ENCODE measurements at places on chromosomes 11 and 22. TPM values are rescaled to one million over a fixed set of nuclear protein-coding genes. Genes with fewer than 3 reads are reported as not detected.

- H3K36me3 ChIP-seq, result no peaks in the 10 kb centered on the region
- H3K4me3 ChIP-seq, result no peak overlapping the region
- H3K27me3 ChIP-seq, result no peaks in the 10 kb centered on the region
Measured at GRCh38 chr22:35593891-35594470, 23.1 kb downstream of the MB start.

GRCh38 chr11:31847761-31848160 is 36.6 kb upstream of the PAX6 start:
- H3K27ac ChIP-seq, result no peak overlapping the region
- no peak for DNase-seq
- no peak overlapping the region for H3K4me3 ChIP-seq
- no peaks in the 10 kb centered on the region for H3K4me1 ChIP-seq

DNA sequence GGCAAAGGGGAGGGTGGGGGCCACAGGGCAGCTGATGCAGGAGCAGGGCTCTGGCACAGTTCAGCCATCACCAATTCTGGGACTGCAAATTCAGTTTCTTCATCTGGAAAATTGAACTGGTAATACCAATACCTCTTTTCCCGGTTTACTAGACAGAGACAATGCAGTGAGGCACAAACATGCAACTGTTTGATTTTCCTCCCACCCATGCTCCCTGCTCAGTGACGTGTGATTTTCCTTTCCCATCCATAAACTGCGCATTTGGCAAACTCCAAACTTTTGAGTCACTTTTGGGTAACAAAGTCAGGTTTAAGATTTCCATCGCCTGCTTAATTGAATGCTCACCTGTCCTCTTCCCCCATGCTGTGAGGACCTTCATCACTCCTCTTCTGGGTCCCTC is 23.2 kb downstream of the P2RY2 start:
- no peaks in the 10 kb centered on the region for H3K36me3 ChIP-seq
- H3K27ac ChIP-seq, result no peak overlapping the region
- no peak for DNase-seq
- no peaks in the 10 kb centered on the region for H3K27me3 ChIP-seq

DNA sequence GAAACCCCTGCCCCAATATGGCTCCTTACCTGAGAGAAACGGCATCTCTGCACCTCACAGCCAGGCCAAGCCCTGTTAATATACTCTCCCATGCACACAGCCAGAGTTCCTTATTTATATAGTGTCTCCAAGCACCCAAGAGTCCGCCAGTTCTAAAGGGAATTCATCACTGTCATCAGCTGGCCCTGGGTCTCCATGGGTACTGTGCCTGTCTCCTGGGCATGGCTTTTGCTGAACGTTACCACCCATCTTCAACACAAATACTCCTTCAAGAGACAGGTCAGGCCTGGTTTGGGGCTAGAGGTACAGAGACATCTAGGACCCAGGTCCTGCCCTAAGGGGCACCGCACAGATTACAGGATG is 1.6 kb upstream of the ATG16L2 start:
- H3K4me1 ChIP-seq, result peaks cover 9% of the 10 kb centered on the region
- H3K27ac ChIP-seq, result no peak overlapping the region
- H3K27me3 ChIP-seq, result no peaks in the 10 kb centered on the region
- peak overlapping the region; percentile 95 for H3K4me3 ChIP-seq

- peaks cover 10% of the 10 kb centered on the region for H3K4me1 ChIP-seq
- DNase-seq, result peak; percentile 43
- no peak overlapping the region for H3K4me3 ChIP-seq
Measured at GRCh38 chr11:110433393-110434333, 3.9 kb downstream of the FDX1 start.

GRCh38 chr22:46113110-46113909 is 37.0 kb upstream of the PPARA start:
- H3K36me3 ChIP-seq, result no peaks in the 10 kb centered on the region
- no peak overlapping the region for H3K4me3 ChIP-seq
- peak overlapping the region; percentile 32 for H3K27ac ChIP-seq
- peaks cover 35% of the 10 kb centered on the region for H3K4me1 ChIP-seq
- H3K27me3 ChIP-seq, result no peaks in the 10 kb centered on the region
- no peak for DNase-seq

- no peaks in the 10 kb centered on the region for H3K4me1 ChIP-seq
- H3K27me3 ChIP-seq, result no peaks in the 10 kb centered on the region
- H3K4me3 ChIP-seq, result no peak overlapping the region
- H3K36me3 ChIP-seq, result no peaks in the 10 kb centered on the region
- no peak overlapping the region for H3K27ac ChIP-seq
Measured at GRCh38 chr22:28608546-28608945, 71.1 kb downstream of the TTC28 start.

GRCh38 chr22:25318081-25318823 is 98.8 kb downstream of the CRYBB2 start:
- H3K4me3 ChIP-seq, result no peak overlapping the region
- no peaks in the 10 kb centered on the region for H3K36me3 ChIP-seq
- DNase-seq, result no peak
- no peaks in the 10 kb centered on the region for H3K27me3 ChIP-seq
- H3K27ac ChIP-seq, result no peak overlapping the region

DNA sequence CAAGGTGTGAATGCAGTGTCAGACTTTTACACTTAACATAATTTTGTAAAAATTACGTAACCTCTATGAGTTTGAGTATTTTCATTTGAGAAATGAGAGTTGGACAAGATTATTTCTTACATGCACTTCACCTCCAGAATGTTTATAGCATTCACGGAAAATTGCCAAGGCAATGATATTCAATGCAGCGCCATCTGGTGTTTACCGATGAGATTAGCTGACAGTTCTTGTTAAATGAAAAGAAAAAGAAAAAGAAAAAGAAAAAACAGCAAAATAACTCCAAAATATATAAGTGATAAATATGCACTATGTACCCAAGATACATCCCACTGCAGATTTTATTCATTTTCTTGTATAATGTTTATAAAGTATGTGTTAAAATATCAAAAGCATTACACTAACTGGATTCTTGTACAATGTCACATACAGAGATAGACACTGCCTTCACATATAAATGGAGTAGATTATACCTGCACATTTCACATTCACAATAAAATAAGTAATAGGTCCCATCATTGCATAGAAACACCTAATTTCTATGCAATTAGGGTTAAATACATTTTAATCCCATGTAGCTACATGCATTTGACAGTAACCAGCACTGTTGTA is 976.3 kb upstream of the FAT3 start:
- no peaks in the 10 kb centered on the region for H3K27me3 ChIP-seq
- H3K4me3 ChIP-seq, result no peak overlapping the region
- no peaks in the 10 kb centered on the region for H3K36me3 ChIP-seq
- DNase-seq, result peak; percentile 65

DNA sequence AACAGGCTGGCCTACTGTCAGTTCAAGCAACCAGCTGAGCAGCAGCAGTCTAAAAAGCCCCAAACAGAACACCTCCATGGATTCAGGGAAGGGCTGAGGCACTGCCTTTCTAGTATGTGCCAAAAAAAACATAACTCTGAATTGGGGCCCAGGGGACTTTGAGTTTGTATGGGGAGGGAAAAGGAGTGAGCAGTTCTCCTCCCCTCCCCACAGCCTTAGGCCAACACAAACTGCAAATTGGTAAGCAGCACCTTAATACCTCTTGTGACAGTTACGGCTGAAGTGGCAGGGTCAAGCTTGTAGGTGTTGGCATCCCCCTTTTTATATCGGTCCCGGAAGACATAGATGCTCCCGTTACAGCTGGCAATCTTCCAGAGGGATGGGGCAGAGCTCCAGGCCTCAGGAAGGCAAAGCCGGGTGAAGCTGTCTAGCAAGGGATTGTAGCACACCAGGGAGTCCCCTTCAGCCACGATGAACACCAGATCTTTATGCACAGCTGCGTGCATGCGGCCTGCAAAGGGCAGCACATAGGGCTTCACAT is 6.0 kb downstream of the KBTBD4 start:
- H3K4me3 ChIP-seq, result no peak overlapping the region
- H3K27ac ChIP-seq, result no peak overlapping the region
- peaks cover 6% of the 10 kb centered on the region for H3K4me1 ChIP-seq
- peaks cover 32% of the 10 kb centered on the region for H3K36me3 ChIP-seq

DNA sequence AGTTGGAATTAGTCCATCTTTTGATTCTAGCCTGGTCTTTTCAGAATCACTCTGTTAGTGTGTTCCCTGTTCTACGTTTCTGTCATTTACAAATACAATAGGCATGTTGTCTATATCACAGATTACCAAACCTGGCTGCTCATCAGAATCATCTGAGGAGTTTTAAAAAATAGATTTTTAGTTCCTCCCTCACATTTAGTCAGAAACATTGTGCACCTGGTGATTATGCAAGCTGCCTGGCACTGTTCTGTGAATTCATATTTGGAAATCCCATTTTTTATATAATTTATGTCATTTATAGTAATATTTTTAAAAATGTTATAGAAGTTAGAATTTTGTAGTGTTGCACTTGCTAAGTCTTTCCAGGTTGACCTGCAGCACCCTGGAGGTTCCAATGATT is 107.3 kb downstream of the PDE3B start:
- H3K27ac ChIP-seq, result no peak overlapping the region
- no peak overlapping the region for H3K4me3 ChIP-seq
- no peak for DNase-seq

PRAME gene
- polyA plus RNA-seq, result 4.0 TPM

CCDC87 gene
- 0.13 TPM for polyA plus RNA-seq

MMP3 gene
- polyA plus RNA-seq, result not detected

WNT7B gene
- polyA plus RNA-seq, result 2.4 TPM

C11orf97 gene
- 1.5 TPM for polyA plus RNA-seq
